ENCODE measurements at places on chromosomes 6 and 20.

DNA sequence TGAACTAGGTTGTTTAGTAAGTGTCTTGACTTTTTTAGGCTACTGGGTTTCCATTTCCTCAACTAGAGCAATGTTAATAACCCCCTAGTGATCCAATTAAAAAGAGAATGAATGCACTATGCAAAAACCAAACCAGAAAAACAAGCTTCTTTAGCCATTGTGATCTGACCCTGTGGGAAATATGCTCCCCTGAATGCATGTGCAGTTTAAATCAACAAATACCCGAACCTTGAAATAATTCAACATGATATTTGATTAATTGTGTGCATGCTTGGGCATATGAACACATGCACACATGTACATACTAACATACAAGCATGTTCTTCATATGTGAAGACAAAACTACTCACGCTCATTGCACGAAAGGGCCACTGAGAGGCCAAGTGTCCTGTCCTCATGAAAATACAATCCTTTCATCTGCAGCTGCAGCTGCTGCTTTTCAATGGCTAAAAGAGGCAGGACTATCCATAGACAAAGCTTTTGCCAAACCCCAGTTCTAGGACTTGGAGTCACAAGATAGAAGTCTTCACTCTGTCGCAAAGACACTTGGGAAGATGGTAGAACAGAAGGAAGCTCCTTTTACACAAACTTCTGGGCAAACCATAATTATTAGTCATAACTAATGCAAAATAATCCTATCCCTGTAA, 207.1 kb upstream of the POU3F2 start:
- DNase-seq, result no peak

DNA sequence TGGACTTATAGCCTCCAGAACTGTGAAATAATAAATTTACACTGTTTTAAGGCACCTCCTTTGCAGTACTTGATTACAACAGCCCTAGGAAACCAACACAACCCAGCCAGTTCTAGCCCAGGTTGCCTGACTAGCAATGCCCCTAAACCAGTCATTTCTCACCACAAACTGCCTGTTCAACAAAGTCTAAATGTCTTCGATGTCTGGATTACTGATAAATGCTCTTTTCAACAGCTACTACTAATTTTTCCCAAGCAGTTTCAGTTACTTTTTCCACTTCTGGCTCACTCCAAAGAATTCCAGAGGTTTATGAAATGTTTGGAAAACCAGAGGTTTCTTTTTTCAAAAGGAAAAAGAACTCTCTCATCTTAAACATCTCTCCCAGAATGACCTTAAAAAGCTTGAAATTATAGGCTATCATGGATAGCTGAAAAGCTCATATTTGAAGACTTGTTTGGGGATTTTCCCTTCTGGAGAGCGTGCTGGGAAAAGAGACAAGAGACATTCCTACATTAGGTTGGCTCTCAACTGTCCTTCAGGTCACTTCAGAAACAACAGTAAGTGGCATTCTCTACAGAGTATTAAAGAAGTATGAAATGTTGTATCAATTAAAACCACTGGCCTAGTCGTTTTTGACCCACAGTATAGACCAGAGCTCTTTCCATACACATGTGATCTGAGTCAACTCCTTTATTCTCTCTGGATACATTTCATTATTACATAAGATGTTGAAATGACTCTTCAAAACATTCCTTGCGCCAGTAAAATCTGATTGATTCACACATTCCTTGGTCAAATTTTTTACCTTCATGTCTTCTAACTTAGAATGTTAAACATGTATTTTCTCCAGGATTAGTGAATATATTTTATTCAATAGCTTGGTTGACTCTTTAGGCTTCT, 265.9 kb downstream of the COL12A1 start:
- no peak for DNase-seq

- DNase-seq, result no peak
These were observed 31.4 kb downstream of the HIVEP2 start for GRCh38 chr6:142913511-142914047.

DNA sequence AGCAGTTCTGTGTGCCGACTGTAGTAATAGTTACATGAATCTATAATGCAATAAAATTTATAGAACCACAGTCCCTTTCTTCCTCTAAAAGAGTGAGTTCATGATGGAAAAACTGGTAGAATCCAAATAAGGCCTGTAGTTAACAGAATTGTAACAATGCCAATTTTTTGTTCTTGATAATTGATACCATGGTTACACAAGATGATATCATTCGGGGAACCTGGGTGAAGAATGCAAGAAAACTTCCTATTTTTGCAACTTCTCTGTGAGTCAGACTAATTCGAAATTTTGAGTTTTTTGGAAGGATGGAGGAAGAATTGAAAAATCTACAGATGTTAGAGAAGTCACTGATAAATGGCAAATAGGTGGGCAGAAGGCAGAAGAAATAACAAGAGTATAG, 381.8 kb downstream of the CDKAL1 start:
- no peak for DNase-seq

DNA sequence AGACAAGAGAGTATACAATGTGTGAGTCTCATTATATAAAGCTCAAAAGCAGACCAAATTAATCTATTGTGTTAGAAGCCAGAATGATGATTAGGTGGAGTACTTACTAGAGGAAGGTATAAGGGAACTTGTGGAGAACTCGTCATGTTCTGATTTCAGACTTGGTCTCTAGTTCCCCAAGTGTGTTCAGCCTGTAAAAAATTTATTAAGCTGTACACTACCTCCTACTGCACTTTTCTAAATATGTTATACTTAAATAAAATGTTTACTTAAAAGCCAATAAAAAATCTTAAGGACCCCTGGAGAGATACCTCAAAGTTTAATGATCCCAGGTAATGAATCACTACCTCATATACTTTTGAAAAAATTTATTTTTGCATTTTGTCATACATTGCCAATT, 130.4 kb upstream of the PLCB4 start:
- no peak for DNase-seq

DNA sequence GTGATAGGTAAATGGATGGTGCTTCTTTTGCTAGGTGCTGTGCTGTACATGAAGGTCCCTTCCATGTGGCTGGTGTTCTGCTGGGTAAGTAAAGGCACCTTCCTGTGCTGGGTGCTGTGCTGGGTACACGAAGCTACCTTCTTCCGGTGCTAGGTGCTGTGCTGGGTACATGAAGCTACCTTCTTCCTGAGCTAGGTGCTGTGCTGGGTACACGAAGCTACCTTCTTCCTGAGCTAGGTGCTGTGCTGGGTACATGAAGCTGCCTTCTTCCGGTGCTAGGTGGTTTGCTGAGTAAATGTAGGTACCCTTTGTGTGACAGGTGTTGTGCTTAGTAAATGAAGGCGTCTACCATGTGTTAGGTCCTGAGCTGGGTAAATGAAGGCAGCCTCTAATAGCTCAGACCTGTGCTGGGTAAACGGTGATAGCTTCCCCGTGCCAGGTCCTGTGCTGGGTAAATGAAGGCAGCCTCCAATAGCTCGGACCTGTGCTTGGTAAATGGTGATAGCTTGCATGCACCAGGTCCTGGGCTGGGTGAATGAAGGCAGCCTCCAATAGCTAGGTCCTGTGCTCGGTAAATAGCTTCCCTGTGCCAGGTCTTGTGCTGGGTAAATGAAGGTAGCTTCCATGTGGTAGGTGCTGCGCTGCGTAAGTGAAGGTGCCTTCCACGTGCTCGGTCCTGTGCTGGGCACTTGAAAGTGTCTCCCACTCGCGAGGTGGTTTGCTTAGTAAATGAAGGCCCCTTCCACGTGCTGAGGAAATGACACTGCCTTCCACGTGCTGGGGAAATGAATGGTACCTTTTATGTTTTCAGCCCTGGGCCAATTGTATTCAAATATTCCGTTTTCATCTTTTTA, 115.5 kb downstream of the ERMARD start:
- DNase-seq, result no peak

DNA sequence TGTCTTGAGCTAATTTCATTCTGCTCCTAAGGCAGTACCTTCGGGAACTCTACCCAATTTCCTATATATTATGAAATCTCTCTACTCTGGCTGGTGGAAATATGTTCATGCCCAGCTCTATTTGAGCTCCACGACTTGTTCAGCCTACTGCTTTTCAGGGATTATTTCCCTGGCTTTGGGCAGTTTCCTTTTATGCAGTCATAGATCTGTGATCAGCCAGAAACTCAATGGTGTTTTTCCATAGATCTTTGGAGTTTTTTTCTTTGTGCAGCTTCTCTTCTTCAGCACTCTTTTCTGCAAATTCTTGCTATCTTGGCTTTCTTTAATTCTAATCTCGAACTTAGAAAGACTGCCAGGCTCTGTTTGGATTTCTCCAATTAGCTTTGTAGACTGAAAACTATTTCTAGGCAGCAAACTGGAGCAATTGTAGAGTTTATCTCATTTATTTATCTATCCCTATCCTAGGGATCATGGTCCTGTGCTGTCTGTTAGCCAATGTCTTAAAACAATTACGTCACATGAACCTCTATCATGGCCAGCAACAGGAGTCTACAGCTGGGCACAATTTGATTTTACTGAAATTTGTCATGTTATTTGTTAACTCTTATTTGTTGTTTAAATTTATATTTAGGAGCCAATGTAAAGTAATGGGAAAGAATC, 328.4 kb downstream of the BCKDHB start:
- DNase-seq, result no peak

- no peak for DNase-seq
These were observed 1.7 kb downstream of the POPDC3 start for GRCh38 chr6:105178110-105178509.

DNA sequence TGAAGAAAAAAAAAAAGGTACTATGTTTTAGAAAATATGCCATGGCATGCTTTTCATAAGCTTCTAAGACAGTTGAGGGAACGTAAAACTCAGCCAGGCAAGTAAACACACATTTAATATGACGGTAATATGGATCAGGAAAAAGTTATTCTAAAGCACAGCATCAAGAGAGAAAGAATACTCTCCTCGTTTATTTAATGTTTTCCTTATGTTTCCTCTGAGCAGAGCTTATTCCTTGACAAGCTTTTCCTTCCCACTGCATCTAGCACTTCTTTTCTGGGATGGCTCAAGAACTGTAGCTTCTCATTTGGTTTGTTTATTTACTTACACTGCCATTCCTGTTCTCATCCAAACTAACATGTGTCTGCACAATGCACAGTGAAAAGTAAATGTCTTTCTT, 2.7 kb upstream of the RSPO3 start:
- DNase-seq, result no peak

- no peak for DNase-seq
These were observed 37.5 kb downstream of the C20orf203 start for GRCh38 chr20:32636283-32636682.

GRCh38 chr20:53677447-53678314, 84.0 kb upstream of the ZNF217 start:
- no peak for DNase-seq

- no peak for DNase-seq
These were observed at the start of gene LIME1 for GRCh38 chr20:63735859-63736718. LIME1 (plus strand) TSS chr20:63736664; CDS start chr20:63737550, 886 bp downstream.

DNA sequence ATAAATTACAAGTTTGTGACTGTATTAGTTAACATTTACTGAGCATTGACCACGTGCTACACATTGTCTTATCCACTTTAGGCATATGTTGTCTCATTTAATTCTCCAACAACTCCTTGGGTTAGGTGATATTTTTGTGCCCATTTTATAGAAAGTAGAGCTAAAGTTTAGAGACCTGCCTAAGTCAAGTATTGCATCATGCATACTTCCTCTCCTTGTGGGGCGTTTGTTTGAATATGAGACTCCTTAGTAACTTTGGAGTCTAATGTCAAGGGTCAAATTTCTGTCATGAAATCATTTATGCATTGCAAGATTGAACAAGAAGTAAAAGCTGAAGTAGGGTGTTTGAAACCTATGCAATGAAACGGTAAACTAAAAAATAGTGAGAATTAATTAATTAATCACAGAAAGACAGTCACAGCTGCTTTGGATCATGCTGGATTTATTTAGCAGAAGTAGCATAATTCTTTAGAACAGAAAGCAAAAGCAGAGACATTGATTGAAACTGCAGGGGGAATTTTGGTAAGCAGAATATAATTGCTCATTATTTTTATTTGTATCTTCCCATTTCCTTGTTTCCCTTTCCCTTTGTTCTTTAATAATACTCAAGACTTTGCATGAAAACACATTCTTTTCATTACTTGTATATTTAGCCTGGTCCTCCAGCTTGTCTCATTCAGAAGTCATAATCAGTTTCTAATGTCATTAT, 1374.4 kb upstream of the GJE1 start:
- no peak for DNase-seq

DNA sequence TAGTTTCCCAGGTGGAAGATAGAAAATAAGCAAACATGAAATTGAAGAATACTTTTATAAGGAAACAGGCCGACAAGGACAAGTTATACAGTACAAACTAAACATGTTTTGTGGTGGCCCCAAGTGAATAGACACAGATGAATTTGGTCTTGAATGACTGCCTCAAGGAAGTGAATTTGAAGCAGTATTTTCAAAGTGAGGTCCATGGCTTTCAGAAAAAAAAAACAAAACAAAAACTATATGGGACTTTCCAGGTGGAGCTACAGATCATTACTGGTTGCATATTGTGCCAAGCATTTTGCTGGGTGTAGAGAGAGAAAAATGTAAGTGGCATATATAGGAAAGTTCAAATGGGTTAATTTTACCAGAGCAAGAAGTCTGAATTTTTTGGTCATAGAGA, 68.8 kb downstream of the CYB5R4 start:
- DNase-seq, result no peak

DNA sequence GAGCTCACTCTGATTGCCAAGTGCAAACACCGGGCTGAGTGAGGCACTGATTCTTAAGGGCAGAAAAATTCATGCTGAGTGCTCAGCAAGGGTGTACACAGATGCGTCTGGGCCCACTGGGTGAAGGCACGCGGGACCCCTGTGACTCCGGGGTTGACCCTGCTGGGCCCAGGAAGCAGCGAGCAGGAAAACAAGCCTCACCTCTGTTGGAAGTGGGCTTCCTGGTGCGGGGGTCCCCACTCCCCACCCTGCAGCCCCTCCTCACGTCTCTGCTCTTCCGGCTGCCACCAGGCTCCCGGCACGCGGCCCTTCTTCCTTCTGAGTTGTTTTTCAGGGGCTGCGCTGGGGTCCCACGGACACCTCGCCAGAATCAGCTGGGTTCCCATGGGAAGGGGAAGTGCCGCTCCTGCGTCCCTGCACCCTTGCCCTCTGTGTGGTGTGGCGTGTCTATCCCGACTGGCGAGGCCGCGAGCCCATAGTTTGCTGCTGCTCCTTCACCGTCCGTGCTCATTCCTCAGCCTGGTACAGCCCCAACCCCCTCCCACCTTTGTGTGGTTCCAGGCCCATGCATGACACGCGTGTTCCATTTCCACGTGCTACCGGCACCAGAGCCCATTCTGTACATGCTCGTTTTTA, 80.6 kb upstream of the BHLHE23 start:
- no peak for DNase-seq

- DNase-seq, result no peak
These were observed 18.8 kb upstream of the SIRPA start for GRCh38 chr20:1876217-1876921.

DNA sequence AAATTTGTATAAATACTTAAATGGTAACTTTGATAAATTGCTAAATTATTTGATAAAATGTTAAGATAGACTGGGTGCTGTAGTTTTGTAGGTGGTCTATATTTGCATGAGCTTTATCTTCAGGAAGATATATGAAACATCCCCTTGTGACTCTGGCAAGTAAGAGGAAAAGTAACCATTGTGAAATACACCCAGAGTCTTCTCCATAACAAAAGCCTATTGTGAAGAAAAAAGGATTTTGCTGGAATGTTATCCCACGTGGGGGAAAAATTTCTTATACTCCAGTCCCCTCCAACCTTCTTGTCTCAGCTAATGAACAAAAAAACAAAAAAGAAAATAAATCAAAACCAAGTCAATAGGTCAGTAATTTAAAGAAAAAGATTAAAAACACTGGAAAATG, 600.7 kb downstream of the HDGFL1 start:
- no peak for DNase-seq

- DNase-seq, result no peak
These were observed 169.4 kb downstream of the NRN1 start for GRCh38 chr6:5837323-5837722.

GRCh38 chr6:163922562-163922961, 508.0 kb downstream of the QKI start:
- no peak for DNase-seq

All from stimulated activated CD4-positive, alpha-beta T cell treated with anti-CD3 and anti-CD28 coated beads, TNF-alpha, amount 100 ng/mL, for 24 hours (primary cell).